A549 treated with Hydrocortisone at 1 μM for 4 hours (cell line): ENCODE measurements at places on chromosomes 11 and 22. TPM values are rescaled to one million over a fixed set of nuclear protein-coding genes. Genes with fewer than 3 reads are reported as not detected.

The RCOR2 gene
- 0.88 to 1.1 TPM (median 0.99 TPM) in 5 replicates for total RNA-seq

The POU2AF3 gene
- total RNA-seq: 1.0 to 1.5 TPM (median 1.4 TPM) in 5 replicates

The DDIAS gene
- total RNA-seq: 14.1 to 17.8 TPM (median 16.8 TPM) in 5 replicates

The EXPH5 gene
- 0.02 to 0.05 TPM (median 0.02 TPM) in 5 replicates for total RNA-seq

The NXPE2 gene
- not detected in 5 replicates for total RNA-seq

The PGR gene
- total RNA-seq: 0.01 TPM in 1 of 5 replicates, not detected in the others

The CCDC89 gene
- not detected in 5 replicates for total RNA-seq

The CELF1 gene
- 46.4 to 55.3 TPM (median 46.8 TPM) in 5 replicates for total RNA-seq

The MYRF gene
- 15.3 to 19.7 TPM (median 18.3 TPM) in 5 replicates for total RNA-seq

The LRRC56 gene
- 0.71 to 0.86 TPM (median 0.81 TPM) in 5 replicates for total RNA-seq

The OR8J1 gene
- total RNA-seq: not detected in 5 replicates

The TYR gene
- total RNA-seq: not detected in 5 replicates

The CYB5R2 gene
- 4.1 to 5.3 TPM (median 4.8 TPM) in 5 replicates for total RNA-seq

The POU2AF1 gene
- not detected in 5 replicates for total RNA-seq

The GPR137 gene
- 35.7 to 48.9 TPM (median 42.5 TPM) in 5 replicates for total RNA-seq
